ENCODE measurements at places on chromosomes 2 and 18. TPM values are rescaled to one million over a fixed set of nuclear protein-coding genes. Genes with fewer than 3 reads are reported as not detected.

ADD2 gene
- polyA plus RNA-seq, result 2.2 TPM

ALKAL2 gene
- 146 TPM for polyA plus RNA-seq

GALM gene
- 71.8 TPM for polyA plus RNA-seq

G6PC2 gene
- not detected for polyA plus RNA-seq

CHRNG gene
- not detected for polyA plus RNA-seq

C2orf66 gene
- polyA plus RNA-seq, result not detected

NEB gene
- 7.3 TPM for polyA plus RNA-seq
